ENCODE measurements at places on chromosomes 7 and 10.
A peak's percentile ranks its signal among the peaks of the same experiment; 100 is the strongest.

- DNase-seq: no peak
These were observed 44.5 kb upstream of the ZMIZ1 start for GRCh38 chr10:79024296-79024695.

DNA sequence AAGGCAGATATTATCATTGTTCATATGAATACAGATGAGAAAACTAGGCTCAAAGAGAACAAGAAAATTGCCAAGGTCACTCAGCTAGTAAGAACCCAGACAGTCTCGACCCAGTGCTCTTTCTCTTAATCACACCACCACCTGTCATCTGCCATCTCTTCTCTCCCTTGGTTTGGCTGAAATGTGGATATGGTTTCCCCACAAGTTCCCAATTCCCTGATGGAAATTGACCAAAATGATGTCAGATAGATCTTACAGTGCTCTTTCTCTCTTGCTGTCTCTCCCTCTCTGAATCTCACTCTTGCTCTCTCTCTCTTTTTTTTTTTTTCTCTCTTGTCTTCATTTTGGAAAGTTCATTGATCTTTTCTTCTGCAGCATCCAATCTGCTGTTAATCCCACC is 9.1 kb downstream of the C10orf90 start:
- no peak for DNase-seq

DNA sequence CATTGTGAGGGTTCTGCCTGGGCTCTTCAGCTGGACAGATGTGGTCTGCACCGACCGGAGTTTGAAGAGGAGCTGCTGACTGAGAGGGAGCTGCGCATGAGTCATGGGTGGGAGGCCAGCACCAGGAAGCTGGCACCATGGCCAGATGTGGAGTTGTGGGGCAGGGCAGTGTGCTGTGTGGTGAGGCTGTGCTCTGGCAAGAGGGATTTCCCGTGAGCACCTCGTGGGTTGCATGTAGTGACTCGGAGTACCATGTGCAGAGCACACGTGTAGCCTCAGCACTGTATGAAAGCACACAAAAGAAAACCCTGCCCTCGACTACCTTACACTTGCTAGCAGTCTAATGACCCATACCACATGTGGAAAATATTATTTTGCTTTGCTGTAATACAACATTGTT is 103.4 kb downstream of the WNT2 start:
- no peak for DNase-seq

DNA sequence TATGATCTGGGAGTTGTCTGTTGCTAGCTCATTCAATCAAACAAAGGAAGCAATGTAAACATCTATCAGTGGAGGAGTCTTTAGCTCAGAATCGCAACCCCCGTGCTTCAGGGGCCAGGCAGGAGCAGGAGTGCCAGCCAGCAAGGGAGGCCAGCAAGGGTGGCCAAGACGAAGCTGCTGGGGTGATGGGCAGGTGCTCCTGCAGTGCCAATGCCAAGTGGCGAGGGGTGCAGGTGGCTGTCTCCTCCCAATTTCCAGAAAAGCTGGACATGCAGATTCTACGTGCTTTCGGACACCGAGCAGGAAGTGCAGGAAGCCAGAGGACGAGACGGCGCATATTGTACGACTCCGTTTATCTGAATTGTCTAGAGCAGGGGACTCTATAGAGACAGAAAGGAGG is 48.1 kb upstream of the EBF3 start:
- DNase-seq: peak; percentile 30

DNA sequence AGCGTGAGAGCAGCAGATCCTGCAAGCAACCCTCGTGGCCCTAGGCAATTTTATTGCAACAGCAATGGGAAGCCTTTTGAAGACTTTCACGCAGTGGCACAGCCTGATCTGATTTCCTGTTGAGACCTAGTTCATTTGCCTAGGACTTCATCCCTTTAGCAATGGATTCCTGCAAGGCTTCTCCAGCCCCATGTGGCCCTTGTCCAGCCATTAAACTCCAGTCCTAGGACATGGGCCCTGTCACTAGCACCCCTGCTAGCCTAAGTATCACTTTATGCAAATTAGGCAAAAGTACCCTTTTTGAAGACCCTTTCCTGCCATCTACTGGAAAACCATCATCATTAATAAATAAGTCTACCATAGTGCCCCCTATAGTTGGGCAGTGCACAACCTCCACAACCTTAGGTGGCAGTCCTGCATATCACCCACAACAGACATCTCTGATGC is 379.4 kb downstream of the GALNT17 start:
- DNase-seq: no peak

- DNase-seq: no peak
These were observed at the start of gene AMZ1 for GRCh38 chr7:2687881-2688318. Gene AMZ1, plus strand, starts transcription at chr7:2688202. Its CDS starts 12,250 bp downstream, at chr7:2700452.

DNA sequence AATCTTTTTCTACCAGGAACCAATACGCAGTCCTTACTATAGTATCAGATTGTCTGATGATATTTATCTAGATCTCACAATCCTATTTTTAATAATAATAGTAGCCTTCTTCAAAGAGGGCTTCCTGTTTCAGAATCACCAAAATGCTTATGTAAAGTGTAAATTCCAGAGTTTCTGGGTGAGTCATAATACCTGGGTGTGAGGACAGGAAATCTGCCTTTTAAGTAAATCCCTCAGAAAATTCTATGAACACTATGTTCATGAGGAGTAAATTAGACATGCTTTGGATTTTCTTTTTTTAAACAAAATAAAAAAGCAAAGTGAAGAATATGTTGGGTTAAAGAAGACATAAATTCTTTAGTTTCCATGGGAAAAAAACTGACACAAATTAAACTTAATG is 20.5 kb downstream of the DKK1 start:
- DNase-seq: no peak

DNA sequence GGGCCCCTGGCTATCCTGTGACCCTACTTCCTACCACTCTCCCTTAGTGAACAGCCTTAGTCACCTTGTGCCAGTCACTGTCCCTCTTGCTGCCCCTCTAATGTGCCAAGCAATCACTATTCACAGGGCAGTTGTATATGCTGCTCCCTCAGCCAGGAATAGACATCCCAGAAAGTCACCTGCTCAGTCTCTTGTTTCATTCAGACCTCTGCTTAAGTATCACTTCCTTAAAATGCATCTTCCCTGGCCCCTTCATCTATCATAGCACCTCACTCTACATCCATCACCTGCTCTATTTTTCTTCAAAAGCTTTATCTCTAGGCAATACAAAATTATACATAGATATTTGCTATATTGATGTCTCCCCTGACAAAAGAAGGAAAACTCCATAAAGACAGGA is 328.4 kb upstream of the NFE2L3 start:
- DNase-seq: no peak

- no peak for DNase-seq
These were observed 45.5 kb upstream of the RHOBTB1 start for GRCh38 chr10:60989400-60989876.

DNA sequence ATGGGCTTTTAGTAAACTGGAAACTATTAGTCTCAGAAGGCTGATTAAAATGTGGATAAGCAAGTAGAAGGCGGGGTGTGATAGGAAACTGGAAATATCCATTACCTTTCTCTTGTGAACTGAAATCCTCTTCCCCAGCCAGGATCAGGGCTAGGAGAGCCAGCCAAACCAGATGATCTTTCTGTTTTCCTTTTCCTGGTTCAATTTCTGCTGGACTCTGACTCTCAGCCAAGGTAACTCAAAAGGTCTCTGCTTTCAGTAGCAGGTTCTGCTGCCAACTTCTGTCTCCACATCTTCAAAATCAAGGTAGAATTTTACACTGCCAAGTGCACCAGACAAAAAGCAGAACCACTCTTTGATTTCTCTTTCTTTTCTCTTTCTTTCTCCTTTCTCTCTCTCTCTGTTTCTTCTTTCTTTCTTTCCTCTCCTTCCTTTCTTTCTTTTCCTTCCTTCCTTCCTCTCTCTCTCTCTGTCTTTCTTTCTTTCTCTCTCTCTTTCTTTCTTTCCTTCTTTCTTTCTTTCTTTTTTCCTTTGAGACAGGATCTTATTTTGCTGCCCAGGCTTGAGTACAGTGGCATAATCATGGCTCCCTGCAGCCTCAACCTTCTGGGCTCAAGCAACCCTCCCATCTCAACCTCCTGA is 30.8 kb downstream of the OTUD1 start:
- DNase-seq: no peak

GRCh38 chr7:99490878-99491277 is 9.2 kb downstream of the ZNF394 start:
- DNase-seq: no peak

DNA sequence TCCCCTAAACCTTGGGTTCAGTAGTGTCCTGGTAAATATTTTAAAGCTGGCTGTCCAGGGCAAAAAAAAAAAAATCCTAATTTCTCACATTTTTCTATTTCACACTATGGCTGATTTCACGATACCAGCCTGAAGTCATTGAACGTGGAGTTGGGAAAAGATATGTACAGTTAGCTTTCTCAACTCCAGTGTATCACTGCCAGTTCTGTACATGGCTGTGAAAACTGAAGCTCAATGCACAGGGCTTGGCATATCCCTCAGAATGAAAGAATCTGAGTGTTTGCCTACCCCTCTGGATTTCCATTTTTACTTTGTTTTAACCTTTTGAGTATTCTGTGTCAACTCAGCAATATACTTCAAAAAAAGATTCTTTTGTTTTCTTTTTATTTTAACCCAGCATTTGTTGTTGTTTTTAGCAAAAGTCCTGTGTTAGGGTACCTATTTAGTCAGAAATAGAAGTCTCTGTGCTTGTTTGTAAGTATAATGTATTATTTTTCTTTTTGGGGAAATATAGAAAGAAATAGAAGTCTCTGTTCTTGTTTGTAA is 274.5 kb downstream of the ADK start:
- no peak for DNase-seq

DNA sequence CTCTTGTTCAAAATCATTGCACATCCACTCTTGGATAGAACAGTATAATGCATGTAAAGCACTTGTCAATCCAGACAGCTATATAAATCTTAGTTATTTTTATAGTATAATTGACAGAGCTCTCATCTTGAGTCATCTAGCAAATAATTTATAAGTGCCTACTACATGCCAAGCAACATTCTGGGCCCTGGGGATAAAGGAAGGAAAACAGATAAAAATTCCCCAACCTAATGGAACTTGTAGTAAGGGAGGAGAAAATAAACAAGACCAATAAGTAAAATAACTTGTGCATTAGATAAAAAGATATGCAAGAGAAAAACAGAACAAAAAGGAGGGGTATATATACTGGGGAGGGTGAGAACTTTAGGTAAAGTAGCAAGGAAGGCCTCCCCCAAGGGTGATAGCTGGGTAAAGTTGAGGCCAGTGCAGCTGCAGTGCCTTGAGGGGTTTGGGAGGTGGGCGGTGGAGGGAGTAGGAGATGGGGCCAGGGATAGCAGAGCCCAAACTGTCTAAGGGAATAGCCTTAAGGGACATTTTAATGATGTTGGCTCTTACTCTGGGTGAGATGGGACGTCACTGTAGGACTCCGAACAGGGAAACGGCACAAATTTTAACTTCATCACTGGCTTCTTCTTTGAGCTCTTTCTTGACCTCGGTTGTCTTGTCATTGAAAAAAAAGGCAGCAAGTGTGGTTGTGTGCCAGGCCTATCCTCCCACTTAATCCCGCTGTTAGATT is 79.3 kb upstream of the SEC61G start:
- no peak for DNase-seq

DNA sequence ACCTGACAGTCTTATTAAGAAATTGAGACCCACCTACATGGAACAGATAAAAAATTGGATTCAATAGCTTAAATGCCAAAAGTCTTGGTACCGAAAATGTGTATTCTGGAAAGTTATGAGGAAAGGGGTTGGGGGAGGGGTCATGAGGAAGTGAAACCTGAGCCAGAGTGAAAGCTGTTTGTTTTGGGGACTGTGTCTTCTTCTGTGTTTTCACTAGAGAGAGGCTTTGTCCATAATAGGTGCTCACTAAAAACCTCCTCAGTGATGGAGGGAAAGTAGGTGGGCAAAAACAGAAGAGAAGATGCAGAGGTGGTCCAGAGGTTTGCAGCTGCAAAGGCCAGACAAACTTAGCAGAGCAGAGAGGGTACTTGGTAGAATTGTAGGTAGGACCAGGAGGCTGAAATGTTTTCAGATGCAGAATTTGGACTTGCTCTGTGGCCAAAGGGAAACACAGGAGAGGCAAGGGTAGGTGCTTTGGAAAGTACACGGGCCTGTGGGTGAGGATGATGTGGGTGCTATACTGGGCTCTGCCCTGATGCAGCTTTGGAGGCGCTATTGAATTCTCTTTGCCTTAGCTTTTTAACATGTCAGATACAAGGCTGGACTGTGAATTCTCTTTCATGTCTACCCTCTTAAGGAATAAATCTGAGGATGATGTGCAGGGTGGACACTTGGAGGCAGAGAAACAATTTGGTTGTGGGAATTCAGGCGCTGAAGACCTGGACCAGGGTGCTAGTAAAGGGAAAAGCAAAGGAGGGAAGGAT is 254.6 kb downstream of the PTEN start:
- no peak for DNase-seq

DNA sequence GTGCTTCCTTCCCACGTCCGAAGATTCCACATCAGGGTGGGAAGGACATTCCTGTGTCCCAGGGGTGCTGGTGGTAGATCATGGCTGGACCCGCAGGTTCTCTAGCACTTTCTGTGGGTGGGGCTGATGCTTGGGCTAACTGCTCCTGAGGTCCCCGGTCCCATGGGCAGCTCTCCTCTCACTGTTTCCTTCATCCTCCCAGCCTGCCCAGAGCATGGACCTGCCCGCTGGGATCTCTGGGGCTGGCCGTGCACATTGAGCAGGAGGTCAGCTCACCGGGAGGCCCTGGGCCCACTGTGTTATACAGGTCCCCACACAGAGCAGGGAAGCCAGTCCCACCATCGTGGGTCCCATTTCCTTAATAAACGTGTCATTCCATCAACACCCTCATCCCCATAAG is 502.3 kb downstream of the TCERG1L start:
- no peak for DNase-seq

DNA sequence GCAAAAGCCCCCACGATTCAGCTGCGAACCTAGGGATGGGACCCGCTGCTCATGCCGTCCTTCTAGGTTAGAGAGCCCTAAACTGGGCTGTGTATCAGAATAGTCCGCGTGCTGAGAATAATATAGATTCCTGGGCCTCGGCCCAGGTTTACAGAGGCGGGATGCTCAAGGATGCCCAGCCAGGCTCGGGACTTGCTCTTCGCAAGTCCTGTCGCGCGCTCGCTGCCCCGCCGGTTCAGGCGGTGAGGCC is 266 bp upstream of the STMP1 start:
- no peak for DNase-seq

- DNase-seq: no peak
These were observed 53.5 kb upstream of the ARMC3 start for GRCh38 chr10:22874189-22874854.

GRCh38 chr10:102376901-102377300 is 18.6 kb upstream of the NFKB2 start:
- no peak for DNase-seq

- DNase-seq: no peak
These were observed 38.9 kb downstream of the FAM20C start for GRCh38 chr7:231030-231857.

- peak; percentile 63 for DNase-seq
These were observed 66.8 kb upstream of the COL13A1 start for GRCh38 chr10:69734797-69735468.
